COLO829 (cell line): ENCODE measurements at places on chromosomes 3 and 15.

GRCh38 chr15:97023488-97023844 lies 693.0 kb downstream of the NR2F2 start:
- DNase-seq: no peak

DNA sequence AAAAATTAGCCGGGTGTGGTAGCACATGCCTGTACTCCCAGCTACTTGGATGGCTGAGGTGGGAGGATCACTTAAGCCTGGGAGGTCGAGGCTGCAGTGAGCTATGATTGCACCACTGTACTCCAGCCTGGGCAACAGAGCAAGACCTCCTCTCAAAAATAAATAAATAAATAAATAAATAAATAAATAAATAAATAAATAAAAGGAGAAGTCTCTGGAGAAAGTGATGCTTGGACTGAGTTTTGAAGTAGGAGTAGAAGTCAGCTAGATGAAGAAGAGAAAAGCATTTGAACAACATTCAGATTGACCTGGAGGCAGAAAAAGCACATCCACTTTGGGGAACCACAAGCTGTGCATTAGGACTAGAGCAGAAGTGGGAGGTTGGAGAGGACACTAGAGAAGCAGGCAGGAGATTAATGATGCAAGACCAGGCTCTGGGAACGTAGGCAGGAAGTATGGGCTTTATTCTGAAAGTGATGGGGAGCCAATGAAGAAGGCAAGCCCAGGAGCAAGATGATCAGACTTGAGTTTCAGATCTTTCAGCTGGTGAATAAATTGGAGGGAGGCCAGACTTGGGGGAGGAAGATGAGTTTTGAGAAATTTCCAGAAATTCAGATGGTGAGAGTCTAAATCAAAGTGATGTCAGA lies 48.7 kb downstream of the KLHL6 start:
- no peak for DNase-seq

- no peak for DNase-seq
Measured at GRCh38 chr15:89936051-89936785, 23.5 kb upstream of the ARPIN start.

DNA sequence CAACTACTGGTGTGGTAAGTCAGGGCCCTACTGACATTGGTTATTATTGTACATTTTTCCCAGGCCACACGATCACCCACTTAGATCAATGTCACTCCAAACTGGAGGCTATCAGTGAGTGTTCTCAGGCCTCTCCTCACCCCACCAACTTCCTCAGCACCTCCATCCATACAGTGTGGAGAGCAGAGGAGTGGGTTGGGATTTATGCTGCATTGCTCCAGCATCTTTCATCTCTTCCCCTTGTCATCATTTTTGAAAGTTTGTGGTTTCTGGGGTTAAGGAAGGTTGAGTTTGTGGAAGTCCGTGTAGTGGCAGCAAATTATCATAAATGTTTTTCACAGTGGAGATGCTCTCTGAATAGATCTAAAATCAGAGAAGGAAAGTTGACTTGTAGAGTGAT lies 60.2 kb downstream of the TLNRD1 start:
- DNase-seq: no peak

DNA sequence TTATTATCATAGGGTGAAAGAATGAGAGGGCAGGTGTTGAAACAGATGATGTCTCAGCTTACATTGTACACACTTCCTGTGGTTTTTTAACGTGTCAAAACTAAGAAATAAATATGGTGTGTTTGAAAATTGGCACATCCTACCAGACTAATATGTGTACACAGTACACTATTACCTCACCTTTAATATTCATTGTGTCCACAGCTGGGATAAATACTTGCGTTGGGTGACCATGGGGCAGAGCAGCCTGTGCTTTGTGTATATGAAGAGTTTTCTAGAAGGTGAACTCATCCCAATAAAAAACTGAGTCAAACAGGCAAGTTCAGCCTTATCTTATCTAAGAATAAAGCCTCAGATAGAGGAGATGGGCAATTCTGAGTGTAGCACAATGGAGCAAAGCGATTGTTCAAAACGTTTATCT lies 17.3 kb downstream of the SUCNR1 start:
- no peak for DNase-seq

- no peak for DNase-seq
Measured at GRCh38 chr15:48063411-48063985, 57.3 kb upstream of the SLC24A5 start.

DNA sequence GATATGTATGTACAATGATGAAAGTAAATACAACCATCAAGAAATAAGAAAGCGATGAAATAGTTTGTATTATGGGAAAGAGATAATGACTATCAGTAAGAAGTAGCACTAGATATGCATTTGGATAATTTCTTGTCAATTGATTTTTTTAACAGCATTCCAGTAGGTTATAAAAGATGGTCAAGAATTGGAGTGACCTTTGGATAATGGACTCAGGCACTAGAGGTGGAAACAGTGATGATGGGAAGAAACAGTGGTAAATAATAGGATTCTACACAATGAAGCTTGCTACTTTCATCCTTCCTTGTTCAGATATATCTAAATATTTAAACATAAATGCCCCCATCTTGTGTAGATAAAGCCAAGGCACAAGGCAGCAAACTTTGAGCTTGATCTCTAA lies 101.4 kb downstream of the GBE1 start:
- DNase-seq: no peak
